ENCODE measurements at places on chromosomes 2 and 18. TPM values are rescaled to one million over a fixed set of nuclear protein-coding genes. Genes with fewer than 3 reads are reported as not detected.

Gene ASAP2
- 12.9 TPM for total RNA-seq

Gene NCK2
- 32.9 TPM for total RNA-seq

Gene MFSD2B
- not detected for total RNA-seq

GRCh38 chr2:225512469-225512868 is 113.0 kb downstream of the NYAP2 start:
- no peak for DNase-seq

- no peak for DNase-seq
These were observed 14.0 kb downstream of the SMARCAL1 start for GRCh38 chr2:216426166-216426777.

- no peak for DNase-seq
These were observed 102.5 kb upstream of the RASGRP3 start for GRCh38 chr2:33373986-33374385.

DNA sequence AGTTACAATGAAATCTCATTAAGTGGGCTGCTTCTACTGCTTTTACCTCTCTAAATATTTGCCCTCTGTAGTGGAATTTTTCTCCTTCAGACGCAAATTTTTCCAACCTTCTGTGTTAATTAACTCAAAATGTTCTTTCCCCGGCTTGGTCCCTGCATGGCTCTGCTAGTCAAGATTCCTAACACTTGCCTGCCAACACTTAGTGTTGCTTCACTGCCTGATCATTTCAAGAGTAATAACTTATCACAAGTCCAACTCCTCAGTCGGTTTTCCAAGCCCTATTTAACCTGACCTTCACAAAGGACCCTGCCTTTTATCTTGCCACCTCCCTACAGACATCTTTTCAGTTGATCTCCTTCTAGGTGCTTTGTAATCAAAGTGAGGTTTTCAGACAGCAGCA is 142.7 kb downstream of the HRH4 start:
- no peak for DNase-seq

- no peak for DNase-seq
These were observed 2.3 kb downstream of the PRKD3 start for GRCh38 chr2:37322368-37322767.

- DNase-seq: no peak
These were observed 28.5 kb downstream of the TMEM131 start for GRCh38 chr2:97967216-97967592.

- no peak for DNase-seq
These were observed 112.1 kb upstream of the ATP8B1 start for GRCh38 chr18:57915248-57915647.

- no peak for DNase-seq
These were observed 498 bp downstream of the TGOLN2 start for GRCh38 chr2:85327160-85327821.

- no peak for DNase-seq
These were observed 30.3 kb downstream of the SULT1C4 start for GRCh38 chr2:108407864-108408729.

DNA sequence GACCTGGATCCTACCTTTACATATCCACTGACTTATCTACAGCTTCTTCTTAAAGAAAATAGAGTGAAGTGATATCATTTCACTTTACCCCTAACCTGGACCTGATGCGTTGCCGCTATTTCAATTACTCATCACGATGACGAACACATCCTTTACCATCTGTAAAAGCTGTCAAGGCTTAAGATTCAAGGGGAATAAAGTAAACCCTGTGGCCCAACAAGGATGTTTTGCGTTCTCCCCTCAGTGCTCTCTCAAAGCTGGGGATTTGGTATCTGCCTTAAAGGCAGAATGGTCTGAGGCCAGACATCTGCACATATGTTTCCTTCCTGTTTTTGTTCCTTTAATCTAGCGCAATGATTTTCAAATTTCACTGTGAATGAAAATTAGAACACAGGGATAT is 100.1 kb upstream of the KLF7 start:
- no peak for DNase-seq

DNA sequence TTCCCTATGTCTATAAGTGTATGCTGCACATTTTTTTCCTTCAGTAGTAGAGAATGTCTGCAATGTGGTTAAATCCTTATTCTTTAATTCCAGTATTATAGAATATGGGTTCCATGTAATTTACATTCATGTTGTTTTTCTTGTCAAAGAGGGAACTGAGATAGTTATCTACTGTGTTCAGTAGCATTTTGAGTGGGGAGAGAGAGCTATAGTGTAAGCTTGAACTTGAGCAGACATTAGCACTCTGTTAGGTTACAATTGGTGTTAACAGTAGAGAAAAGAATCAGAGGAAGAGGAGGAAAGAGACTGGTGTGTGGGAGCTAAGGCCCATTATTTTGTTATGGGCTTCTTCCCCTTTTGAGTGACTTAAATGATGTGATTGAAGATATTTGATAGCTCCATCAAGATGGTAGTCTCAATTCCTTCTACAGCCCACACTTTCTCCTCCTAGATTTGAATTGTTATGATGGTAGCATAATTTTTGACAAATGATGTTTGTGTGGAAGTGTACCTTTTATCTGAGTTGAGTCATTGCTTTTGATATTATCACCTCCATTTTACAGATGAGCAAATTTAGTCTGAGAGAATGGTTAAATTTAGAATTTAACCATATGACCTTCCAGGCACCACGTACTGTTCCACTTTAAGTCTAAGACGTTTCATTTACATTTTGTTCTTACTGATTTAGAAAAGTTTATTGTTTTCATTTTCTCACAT is 71.3 kb downstream of the FMNL2 start:
- DNase-seq: no peak

GRCh38 chr2:43230351-43230885 is 4.0 kb upstream of the ZFP36L2 start:
- DNase-seq: no peak

- no peak for DNase-seq
These were observed 80.7 kb downstream of the ACSL3 start for GRCh38 chr2:222941510-222942032.
